Femur (tissue), 1 donor: ENCODE measurements at places on chromosomes 6 and 20.

DNA sequence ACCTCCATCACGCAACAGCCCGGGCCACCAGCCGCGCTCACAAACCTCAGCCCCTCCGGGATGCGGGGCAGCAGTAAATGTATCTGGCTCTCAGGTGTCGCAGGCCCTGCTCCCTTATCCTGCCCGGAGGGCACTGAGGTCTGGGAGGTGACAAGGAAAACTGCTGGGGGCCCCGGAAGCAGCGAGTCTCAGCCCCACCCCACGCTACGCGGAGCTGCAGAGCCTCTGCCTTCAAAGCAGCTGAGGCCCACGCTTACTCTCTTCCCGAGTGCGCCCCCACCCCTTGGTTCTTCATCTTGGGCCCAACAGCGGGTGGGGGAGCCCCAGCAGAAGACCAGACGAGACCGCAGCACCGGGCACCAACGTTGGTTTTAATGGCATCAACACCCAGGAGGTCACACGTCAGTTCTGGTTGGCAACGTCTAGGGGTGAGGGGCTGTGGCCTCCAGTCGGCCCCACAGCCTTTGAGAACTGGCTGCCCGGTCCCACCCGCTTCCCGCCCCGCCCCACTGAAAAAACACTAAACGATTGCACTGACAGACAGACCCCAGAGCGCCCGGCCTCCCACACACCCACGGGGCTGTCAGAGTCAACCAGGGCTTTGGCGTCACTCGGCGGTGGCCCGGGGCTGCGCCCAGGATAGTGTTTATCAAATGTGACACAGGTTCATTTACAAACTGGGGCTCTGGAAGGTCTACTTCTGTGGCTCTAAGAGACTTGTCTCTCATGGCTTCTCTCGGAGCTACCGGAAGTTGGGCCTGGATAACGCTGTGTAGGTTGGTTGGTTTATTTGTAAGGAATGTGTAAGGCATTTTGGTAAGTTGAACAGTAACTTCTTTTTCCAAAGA lies 43.7 kb downstream of the DSTN start:
- no peak for DNase-seq

- no peak for DNase-seq
Observed at GRCh38 chr6:101066481-101066880, 185.4 kb upstream of the ASCC3 start.

DNA sequence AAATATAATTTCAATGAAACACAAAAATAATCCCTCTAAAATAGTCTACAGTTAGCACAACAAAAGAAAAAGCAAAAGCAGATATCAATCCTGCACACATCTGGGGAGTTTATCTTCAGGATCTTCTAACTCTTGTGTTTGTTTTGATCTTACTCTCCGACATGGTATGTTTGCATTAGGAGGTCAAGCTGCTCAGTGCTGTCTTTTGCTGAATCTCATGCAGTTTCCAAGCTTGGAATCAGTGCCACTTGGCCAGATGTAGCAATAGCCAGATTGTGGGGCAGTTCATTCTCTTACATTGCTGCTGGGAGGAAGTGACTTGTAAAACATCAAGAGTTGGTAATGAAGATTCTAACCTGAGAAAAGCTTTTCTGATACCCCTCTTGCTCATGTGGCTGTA lies 29.5 kb downstream of the RIOK1 start:
- DNase-seq, result no peak

- no peak for DNase-seq
Observed at GRCh38 chr6:149063468-149063867, 254.0 kb upstream of the TAB2 start.

DNA sequence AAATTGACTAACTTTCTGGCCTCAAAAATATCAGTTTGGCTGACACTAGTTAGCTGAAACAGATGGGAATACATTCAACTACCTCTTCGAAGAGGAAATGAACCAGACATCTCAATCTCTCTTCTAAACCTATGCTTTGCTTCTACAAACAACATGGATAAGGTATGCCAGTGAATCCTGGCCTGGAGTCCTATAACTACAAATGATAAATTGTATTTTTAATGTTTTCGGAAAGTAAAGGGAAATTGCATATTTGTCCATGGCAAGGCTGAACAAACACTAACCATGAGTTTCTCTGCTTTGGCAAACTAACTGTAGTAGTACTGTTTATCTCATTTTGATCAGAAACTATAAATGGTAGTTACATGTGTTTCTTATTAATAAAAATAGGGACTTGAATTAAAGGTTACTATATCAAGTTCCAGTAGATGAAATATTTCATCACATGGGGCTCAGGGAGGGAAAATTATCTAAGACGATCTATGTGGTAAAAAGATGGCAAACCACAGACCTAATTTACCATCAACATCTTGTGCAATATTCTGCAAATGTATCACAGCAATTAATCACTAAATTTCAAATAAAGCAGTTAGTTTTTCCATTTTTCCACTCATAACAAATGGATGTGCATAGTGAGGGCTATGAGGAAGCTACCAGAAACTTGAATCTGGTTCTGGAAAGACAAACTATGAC lies 76.8 kb downstream of the COL12A1 start:
- no peak for DNase-seq

DNA sequence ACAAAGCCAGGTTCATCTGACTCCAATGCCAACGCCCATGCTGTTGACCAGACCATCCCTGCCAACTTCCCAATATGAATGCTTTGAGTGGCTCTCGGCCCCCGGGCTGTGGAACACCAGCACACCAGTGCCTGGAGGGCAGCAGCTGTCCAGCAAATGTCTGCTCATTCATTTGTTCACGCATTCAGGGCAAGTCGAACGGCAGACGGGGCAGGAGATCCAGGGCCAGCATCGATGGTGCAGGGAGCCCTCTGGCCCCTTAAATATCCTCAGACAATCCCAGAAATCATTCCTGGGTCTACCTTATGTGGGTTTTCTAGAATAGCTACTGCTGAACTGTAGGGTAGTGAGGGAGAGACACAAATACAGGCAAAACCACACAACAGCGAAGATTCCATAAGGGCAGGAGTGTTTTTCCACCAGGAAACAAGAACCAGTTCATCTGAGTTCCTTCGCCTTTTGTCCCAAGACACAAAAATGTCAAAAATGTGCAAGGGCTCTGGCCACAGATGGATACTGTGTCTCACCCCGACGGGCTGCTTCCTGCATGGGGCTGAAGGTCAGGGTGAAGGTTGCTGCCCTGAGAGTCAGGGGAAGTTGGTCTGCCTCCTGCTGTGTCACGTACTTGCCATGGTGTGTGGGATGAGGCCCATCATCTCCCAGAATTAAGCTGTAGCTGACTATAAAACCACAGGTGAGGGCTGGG lies 15.5 kb downstream of the RIPOR3 start:
- DNase-seq, result no peak

DNA sequence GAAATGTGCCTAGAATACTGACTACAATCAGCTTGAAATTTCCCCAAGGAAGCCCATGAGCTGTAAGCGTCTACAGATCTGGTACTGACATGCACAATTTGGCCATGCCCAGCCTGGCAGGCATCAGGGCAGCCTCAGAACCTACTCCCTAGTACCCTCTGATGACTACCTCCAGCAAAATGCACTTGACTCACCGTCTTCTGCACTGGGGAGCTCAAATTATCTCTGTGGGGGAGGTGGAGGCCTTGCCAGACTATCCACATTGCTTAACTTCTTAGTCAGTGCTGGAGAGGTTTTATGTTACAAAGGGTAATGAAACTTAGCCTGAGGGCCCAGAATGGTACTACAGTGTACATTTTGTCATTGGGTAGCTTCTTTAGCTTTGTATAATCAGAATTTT lies 126.0 kb upstream of the ADGRF1 start:
- DNase-seq, result no peak

DNA sequence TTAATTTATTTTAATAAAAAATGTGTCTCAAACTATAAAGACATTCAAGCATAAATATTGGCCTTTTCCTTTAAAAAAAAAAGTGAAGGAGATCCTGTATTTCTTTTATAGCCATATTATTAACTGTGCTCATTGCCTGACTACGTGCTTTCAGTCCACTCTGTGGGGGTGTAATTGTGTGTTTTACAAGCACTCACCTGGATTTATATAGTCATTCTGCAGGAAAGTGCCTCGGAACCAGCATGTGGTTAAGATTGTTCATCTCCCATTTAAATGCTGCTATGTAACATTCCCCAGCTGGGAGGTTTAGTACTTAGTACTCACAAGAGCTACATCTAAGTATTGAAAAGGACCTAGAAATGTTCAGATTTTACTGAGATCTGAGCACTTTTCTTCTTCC lies 47.9 kb upstream of the SLC22A16 start:
- DNase-seq, result no peak

DNA sequence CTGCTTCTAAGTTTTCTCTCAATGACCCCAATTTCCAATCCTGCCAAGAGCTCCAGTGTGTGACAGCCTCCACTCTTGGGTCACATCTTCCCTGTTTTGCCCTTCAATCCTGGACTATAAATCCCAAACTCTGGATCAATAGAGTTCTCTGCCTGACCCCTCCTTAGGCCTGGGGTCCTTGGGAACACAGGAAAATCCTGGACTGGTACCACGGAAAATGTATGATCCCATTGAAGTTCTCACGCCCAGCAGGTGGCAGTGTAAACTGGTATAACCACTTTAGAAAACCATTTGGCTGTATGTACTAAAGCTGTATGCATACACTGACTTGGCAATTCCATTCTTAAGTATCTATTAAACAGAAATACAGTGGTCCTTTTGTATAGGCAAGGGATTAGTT lies 98.0 kb downstream of the SNAP25 start:
- no peak for DNase-seq

DNA sequence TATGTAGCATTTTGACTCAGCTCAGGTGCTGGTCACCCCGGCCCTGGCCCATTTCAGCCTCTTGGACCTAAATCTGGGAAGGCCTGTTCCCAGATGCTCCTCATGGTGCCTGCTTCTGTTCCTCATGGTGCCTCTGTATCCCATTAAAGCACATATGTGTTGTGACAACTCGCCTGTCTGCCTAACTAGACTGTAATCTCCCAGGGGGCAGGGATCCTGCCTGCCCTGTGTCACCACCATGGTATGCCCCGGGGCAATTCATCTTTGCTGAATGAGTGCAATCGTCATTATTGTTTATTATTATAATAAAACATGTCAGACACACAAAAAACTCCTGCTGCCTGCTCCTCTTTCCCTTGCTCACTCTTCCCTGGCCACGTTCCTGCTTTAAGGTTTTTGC lies 62.0 kb downstream of the ZFP64 start:
- no peak for DNase-seq

GRCh38 chr6:158377860-158378259 lies 65.6 kb downstream of the TULP4 start:
- DNase-seq, result no peak

DNA sequence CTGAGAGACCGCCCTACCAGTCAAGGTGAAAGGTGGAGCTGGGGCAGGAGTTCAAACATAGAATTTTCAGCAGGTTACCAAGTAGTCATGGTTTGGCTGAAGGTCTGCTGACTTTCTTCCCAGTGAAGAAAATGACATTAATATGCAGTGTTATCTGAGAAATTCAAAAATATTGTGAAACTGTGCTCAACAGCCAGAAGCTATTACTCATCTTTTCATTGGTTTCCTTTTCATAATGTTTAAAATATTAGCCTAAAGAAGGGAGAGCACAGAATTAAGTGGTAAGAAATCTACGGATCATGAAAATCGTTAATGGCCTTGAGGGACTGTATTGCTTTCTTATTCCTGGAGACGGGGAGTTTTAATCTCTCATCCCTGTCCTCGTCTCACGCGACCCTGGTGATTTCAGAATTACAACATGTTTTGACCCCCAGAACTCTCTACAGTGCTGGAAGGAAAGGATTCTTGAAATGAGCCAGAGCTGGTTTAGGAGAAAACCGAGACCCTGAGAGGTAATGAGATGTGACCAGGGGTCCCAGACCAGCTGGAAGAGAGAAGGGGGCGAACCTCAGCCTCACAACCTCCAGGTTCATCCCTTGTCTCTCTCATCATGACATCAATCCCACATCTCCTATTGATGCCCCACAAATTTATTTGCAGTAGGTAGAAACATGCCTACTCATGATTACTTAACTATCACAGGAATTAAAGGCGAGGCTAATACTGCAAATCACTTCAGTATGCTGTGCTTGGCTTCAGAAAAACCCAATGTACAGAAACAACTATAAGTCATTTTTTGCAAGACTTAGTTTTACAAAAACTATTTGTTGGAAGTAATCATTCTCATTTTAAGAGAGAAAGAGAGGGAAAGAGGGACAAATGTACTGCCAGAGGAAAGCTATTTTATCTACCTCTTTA lies 209.5 kb downstream of the FNDC1 start:
- DNase-seq, result peak; percentile 57

- DNase-seq, result no peak
Observed at GRCh38 chr6:144744720-144745119, 459.6 kb downstream of the UTRN start.

DNA sequence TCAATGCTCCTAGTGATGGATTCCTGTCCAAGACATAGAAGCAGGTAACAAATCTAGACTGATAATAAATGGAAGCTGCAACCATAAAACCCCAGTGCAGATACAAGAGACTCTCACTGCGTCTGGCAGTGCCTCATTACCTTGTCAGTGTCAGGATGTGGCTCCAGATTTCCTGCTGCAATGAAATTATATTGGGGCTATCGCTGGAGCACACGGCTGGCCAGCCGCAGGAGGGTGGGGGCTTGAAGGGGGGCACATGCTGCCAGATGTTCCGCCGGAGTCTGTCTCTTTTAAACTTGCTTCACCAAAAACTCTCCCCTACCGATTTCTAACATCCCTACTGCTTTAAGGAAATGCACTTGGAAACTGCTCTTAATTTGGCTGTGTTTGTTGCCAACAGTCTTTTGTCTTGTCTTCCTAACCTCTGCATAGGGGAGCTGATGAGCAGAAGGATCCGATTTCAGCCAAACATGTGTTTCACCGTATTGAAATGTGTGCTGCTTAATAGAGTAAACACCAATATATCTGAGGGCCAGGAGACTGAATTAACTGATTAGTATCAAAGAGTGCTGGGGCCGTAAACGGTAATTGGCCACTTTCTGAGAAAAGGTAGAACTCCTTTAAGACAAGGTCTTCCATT lies 102.2 kb upstream of the EXOC2 start:
- no peak for DNase-seq

DNA sequence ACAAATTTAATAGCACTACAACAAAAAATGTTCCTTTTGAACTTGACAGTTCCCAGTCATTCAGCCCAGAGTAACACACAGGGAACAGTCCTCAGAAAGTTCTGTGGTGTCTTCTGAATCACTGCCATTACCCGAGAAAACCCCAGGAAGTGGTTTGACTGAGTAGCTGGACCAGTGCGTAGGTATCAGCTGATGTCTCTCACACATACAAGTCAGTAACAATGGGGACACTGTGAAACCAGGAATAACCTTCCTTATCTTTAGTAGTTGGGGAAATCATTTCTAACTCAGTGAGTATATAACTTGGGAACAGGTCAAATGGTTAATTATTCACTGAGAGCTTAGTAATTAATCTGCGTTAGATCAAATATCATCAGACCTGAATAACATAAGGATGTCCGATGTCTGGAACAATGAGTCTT lies 73.1 kb downstream of the HIVEP2 start:
- peak; percentile 61 for DNase-seq

- DNase-seq, result no peak
Observed at GRCh38 chr6:140915551-140915950, 1217.2 kb upstream of the GJE1 start.

DNA sequence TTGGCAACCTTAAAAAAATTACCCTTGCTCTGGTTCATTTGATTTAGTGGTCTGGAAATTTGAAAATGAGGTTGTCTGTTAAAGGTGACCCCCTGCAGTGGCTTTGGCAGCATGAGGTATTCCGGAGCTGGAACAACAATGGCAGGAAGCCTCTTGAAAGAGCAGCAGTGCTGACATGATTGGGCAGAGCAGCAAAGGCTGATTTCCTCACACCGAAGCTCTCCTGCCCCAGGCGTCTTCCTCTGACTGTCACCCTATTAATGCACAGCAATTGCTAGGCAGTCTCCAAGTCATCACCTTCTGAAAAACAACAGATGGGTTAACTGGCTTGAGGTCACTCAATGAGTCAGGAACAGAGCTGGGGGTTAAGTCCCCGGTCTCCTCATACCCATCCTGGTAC lies 241.8 kb upstream of the MMS22L start:
- DNase-seq, result no peak
